ENCODE measurements at places on chromosomes 6 and 20. TPM values are rescaled to one million over a fixed set of nuclear protein-coding genes. Genes with fewer than 3 reads are reported as not detected.

LEMD2 gene
- 41.4 TPM for total RNA-seq

GDAP1L1 gene
- total RNA-seq = not detected

SOX12 gene
- 2.8 TPM for total RNA-seq

CST3 gene
- total RNA-seq = 271 TPM

Measured in regular cardiac myocyte (primary cell).